ENCODE measurements at places on chromosomes 12 and 14.

- DNase-seq = no peak
These were observed 77.3 kb downstream of the SNAPC1 start for GRCh38 chr14:61839507-61839906.

DNA sequence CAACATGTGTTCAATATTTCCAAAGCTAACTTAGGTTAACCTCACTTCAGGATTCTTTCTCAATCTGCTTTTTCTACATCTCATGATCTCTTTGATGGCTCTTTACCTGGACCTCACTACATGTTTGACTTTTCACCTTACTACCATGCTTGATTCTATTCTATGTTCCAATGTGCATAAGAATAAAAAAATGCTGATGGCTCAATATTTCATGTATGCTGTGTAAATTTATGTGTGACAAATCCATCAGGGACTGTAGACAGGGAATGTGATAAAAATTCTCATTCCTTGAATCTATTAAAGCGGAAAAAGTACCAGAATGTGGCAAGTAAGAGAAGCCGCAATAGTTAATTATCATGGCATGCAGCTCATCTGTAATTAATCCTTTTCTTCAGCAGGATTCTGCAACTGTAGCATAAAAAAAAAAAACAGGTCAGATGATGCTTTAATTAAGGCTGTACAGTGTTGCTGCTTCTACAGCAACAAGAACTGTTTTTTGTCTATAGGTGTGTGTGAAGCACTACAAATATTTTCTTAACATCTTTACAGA lies 276.9 kb upstream of the PRKD1 start:
- DNase-seq = no peak

GRCh38 chr12:116434155-116435011 lies 124.8 kb upstream of the MAP1LC3B2 start:
- DNase-seq = no peak

DNA sequence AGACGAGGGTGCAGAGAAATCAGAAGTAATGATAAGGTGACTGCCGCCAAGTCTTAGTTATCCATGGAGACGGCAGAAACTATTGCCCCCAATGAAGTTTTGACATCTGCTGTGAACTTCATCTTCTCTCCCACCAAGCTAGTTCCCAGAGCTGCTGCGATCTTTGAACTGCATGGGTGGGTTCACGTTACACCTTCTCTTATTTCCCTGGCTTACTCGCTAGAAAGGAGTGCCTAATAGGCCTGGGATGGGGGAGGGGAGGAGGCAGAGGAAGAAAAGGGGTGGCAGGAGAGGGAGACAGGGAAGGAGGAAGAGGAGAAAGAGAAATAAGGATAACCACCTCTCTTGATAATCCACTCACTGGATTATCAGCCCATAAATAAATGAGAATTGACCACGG lies 157.1 kb downstream of the NTF3 start:
- DNase-seq = no peak

GRCh38 chr12:81835783-81836182 lies 76.6 kb upstream of the PPFIA2 start:
- no peak for DNase-seq

DNA sequence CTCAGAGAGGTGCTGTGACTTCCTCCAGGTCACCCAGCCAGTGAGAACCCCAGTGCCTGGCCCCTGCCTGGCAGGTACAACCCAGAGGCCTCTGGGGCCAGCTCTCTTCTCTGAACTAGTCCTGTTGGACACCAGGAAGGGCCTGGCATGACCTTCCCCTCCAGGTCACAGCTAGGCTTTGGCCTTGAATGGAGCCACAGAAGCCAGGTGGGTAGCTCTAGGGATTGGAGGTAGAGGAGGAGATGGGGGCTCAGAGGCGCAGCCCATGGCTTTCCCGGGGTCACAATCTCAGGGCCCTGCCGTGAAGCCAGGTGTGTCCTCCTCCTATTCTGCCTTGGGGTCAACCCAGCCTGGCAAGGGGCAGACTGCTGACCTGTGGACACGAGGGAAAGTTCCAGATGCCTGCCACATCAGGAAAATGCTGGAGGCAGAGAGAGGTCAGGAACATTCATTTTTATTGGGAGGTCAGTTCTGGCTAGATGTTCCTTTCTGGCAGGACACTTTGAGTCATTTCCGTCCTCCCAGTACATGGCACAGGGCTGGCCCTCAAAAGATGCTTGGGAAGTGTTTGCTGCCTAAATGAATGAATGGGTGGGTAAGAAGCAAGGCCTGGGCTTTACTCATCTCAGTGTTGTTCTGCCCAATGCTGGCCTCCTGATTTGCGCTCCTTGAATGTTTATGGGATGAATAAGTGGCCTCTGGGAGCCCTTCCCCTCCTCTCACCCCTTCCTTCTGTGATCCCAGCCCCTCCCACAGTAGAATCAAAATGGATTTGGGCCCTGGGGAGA lies 25.4 kb downstream of the FAM222A start:
- no peak for DNase-seq

DNA sequence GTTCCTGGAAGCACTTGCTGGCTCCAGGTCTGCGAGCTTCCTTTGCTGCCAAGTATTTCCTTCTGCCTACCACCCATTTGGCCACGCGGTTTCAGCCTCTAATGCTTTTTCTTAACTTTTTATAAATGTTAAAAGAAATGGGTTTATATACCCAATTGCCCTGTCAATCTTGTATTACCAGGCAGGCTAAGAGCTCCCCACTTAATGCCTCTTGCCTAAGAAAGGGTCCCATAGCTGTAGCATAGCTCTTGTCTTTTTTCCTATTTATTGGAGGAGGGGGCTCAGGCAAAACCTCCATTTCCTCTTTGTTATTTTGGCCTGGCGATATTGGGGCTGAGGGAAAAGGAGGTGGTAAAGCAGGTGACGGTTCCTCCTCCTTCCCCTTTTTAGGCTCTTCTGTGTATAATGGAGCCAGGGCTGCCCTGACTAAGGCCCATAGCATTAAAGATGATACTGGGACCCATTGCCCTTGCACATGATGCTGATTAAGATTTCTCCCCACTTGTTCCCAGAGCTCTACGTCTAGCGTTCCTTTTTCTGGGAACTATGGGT lies 21.6 kb upstream of the BLTP3B start:
- no peak for DNase-seq

- no peak for DNase-seq
These were observed 32.6 kb upstream of the HIF1A start for GRCh38 chr14:61662437-61663311.

- DNase-seq = no peak
These were observed 189.5 kb upstream of the FKBP4 start for GRCh38 chr12:2605301-2605700.

- no peak for DNase-seq
These were observed 286.4 kb downstream of the PCNX1 start for GRCh38 chr14:71193663-71194062.
